CD14-positive monocyte (primary cell): ENCODE measurements at places on chromosomes 2 and 18. TPM values are rescaled to one million over a fixed set of nuclear protein-coding genes. Genes with fewer than 3 reads are reported as not detected.

ICA1L gene
- polyA plus RNA-seq: 0.55 and 0.57 TPM in 2 replicates

CCDC74B gene
- not detected for polyA plus RNA-seq

HS1BP3 gene
- polyA plus RNA-seq: 45.4 TPM

- H3K27ac ChIP-seq: peak overlapping the region; percentile 87
- H3K27me3 ChIP-seq: no peaks in the 10 kb centered on the region
- no peak overlapping the region for H3K4me3 ChIP-seq
- peaks cover 39% of the 10 kb centered on the region for H3K4me1 ChIP-seq
- H3K36me3 ChIP-seq: no peaks in the 10 kb centered on the region
Observed at GRCh38 chr2:239464166-239465016, 63.6 kb upstream of the HDAC4 start.

GRCh38 chr2:111638274-111638877, 245.6 kb downstream of the ANAPC1 start:
- no peak for DNase-seq
- no peak overlapping the region for H3K27ac ChIP-seq
- no peaks in the 10 kb centered on the region for H3K27me3 ChIP-seq
- H3K4me1 ChIP-seq: peaks cover 28% of the 10 kb centered on the region
- H3K36me3 ChIP-seq: no peaks in the 10 kb centered on the region

GRCh38 chr2:169464882-169465281, 14.4 kb upstream of the BBS5 start:
- H3K27ac ChIP-seq: no peak overlapping the region
- no peaks in the 10 kb centered on the region for H3K27me3 ChIP-seq
- no peaks in the 10 kb centered on the region for H3K36me3 ChIP-seq
- H3K4me3 ChIP-seq: no peak overlapping the region
- no peak for DNase-seq

DNA sequence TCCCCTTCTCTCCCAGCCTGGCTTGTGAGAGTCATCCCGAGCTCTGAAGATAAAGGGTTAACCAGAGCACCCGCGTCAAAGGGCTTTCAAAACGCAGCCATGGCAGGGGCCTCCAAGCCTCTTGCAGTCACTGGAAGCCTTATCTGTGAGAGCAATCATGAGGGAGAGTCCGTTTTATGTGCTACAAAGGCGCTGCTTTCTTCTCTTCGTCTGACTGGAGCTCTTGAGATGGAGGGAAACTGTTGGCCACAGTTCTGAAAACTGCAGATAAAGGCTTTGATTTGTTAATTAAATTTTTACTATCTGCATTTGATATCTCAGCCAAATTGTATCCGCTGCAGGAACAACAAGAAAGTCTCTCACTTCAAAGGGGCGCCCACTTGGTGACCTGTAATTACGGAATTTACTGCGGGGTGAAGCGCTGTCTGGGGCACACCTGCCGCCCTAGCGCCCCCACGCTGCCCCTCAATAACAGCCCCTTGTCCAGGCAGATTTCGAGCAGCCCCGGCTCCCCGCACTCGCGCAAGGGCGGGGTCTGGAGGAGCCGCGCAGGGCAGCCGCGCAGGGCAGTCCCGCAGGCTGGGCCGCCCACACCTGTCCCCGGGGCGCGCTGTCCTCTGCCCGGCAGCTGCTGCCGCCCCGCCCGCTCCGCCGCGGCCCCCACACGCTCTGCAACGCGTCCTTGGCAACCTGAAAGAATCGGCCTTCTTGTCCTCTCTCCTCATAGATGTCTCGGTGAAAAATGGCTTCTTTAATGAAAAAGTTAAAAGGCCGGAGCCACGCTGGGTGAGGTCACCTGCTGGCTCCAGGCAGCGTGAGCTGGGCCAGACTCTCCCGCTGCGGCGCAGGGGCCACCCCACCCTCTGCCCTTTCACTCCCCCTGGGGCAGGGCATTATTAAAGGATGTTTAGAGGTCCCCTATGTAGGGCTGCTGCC, 217.9 kb downstream of the VAPA start:
- no peak overlapping the region for H3K27ac ChIP-seq
- no peak overlapping the region for H3K4me3 ChIP-seq
- no peaks in the 10 kb centered on the region for H3K27me3 ChIP-seq
- DNase-seq: no peak

GRCh38 chr2:231935207-231935524, 9.0 kb upstream of the NPPC start:
- H3K27ac ChIP-seq: no peak overlapping the region
- H3K36me3 ChIP-seq: no peaks in the 10 kb centered on the region
- H3K27me3 ChIP-seq: peaks cover 2% of the 10 kb centered on the region
- H3K4me3 ChIP-seq: no peak overlapping the region
- DNase-seq: no peak

DNA sequence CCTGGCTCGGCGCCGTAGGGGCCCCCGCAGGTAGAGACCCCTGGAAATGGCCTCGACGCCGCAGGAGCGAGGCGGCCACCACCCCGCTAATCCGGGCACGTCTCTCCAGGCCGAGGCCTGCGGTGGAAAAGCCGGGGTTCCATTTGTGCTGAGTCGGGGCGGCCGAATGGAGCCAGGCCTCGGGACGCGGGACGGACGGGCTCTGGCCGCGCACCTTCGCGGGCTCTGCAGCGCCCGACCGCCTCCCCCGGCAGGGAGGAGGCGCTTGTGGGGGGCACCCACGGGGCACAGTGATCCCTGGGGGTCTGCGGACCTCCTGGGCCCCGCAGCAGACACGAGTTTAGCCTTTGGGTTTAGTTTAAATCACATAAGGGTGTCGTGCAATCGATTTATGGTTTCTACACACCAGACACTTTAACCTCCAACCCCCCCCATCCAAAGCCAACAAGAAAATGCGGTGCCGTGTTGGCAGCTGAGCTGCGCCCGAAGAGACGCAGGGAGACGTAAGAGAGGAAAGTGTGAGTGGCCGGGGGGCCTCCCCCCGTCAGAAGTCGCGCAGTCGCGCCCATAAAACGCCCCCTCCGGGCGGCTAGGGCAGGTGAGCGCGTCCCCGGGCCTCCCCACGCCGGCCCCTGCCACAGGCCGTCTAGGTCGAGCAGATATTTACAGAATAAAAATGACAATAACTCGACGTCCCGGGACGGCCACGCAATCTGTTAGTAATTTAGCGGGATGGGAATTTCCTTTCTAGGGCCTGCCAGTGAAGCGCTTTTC, 1.0 kb upstream of the NFATC1 start:
- peak overlapping the region; percentile 4 for H3K4me3 ChIP-seq
- H3K27me3 ChIP-seq: peaks cover 45% of the 10 kb centered on the region
- no peak overlapping the region for H3K27ac ChIP-seq
- no peak for DNase-seq
- H3K36me3 ChIP-seq: no peaks in the 10 kb centered on the region

DNA sequence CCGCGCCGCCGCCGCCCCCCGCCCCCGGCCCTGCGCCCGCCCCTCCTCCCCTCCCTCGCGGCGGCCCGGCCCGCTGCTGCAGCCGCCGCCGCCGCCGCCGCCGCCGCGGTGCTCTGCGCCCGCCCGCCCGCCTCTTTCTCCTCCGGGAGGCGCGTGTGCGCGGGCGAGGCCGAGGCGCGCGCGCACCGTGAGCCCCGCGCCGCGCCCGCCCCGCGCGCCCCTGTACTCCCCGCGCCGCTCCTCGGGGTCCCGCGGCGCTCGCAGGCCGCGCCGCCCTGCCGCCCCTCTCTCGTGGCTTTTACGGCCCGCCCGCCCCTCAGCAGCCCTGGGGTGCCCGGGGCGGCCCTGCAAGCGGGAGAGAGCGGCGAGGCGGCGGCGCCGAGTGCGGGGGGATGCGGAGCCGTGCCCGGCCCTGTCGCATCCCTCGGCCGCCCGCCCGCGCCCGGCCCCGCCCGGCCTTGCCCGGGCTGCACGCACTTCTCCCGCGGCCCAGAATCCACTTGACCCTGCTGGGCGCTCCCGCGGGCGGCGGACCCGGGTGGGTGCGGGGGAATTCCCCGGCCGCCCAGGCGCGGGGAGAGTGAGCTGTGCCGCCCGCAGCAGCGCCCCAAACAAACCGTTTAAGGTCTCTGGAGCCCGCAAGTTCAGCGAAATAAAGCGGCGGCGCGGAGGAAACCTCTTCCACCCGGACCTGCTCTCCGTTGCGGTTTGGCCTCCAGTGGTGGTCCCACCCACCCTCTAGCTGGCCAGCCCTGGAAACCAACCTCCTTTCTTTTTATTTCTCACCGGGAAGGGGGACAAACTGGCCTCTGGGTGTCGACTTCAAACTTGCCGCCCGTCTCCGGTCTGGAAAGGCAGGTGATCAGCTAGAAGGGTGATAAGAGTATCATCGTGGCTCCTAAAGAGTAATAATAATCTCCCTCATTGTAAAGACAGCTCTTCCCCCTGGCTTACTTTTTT, 37.4 kb downstream of the AFF3 start:
- peak overlapping the region; percentile 50 for H3K4me3 ChIP-seq
- H3K36me3 ChIP-seq: no peaks in the 10 kb centered on the region
- H3K4me1 ChIP-seq: peaks cover 6% of the 10 kb centered on the region
- H3K27me3 ChIP-seq: peaks cover 9% of the 10 kb centered on the region

- H3K27ac ChIP-seq: no peak overlapping the region
- no peaks in the 10 kb centered on the region for H3K4me1 ChIP-seq
- no peaks in the 10 kb centered on the region for H3K27me3 ChIP-seq
- no peak overlapping the region for H3K4me3 ChIP-seq
- no peaks in the 10 kb centered on the region for H3K36me3 ChIP-seq
- DNase-seq: no peak
Observed at GRCh38 chr2:105636109-105636740, 108.5 kb upstream of the NCK2 start.

DNA sequence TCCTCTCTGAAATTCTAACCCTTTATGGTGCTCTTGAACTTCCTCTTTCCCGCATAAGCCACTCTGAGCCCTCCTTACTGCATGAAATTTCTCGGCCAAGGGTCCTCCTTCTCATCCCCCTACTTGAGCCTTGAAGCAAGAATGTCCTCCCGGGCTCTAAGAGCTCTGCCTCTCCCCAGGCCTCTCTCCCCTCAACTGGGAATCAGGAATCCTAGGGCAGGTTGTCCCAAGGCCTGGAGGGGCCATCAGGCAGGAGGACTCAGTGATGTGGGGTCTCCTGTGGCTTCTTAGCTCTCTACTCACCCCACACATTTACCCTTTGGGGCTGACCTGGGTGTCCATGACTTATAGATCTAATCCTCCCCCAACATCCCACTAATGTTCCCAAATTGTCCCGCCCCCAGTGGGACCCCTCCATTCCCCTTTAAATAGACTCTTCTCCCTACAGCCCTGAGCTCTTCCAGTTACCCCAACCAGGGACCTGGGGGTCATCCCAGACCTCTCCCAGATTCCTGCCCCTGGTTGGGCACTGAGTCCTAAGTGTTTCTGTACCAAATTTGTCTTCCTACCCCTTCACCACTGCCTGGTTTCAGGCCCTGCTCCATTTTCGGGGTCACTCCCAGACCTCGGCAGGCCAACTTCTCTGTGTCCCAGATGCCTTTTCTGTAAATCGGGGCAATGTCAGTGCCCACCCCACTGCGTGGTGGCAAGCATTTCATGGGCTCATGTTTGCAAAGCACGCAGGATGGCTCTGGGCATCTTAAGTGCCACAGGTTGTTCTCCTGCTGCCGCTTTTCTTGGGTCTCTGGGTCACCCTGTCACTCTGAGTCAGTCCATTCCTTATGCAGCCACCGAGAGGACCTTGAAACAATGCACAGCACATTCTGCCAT, 171.2 kb downstream of the ASB1 start:
- H3K27ac ChIP-seq: no peak overlapping the region
- H3K36me3 ChIP-seq: no peaks in the 10 kb centered on the region
- no peak overlapping the region for H3K4me3 ChIP-seq
- no peak for DNase-seq
- H3K4me1 ChIP-seq: no peaks in the 10 kb centered on the region
- no peaks in the 10 kb centered on the region for H3K27me3 ChIP-seq

DNA sequence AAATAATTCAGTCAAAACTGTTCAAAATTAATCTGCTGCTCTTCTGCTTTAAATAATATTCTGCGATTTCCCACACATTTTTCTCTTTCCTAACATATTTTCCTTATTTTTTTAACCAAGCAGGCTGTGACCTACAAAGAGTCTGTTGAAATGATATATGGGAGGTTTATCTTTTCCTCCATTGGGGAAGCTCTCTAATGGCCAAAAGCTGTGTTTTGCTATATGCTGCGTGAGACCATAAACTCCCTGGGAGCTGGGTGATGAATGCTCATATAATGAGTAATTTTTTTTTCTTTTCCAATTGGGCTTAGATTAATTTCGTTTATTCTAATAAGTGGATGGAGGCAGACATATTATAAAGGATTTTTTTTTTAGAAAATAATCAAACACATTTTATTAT, 72.2 kb upstream of the MAP2 start:
- H3K27ac ChIP-seq: no peak overlapping the region
- H3K4me3 ChIP-seq: no peak overlapping the region
- H3K4me1 ChIP-seq: no peaks in the 10 kb centered on the region
- DNase-seq: no peak
- no peaks in the 10 kb centered on the region for H3K36me3 ChIP-seq
- no peaks in the 10 kb centered on the region for H3K27me3 ChIP-seq

DNA sequence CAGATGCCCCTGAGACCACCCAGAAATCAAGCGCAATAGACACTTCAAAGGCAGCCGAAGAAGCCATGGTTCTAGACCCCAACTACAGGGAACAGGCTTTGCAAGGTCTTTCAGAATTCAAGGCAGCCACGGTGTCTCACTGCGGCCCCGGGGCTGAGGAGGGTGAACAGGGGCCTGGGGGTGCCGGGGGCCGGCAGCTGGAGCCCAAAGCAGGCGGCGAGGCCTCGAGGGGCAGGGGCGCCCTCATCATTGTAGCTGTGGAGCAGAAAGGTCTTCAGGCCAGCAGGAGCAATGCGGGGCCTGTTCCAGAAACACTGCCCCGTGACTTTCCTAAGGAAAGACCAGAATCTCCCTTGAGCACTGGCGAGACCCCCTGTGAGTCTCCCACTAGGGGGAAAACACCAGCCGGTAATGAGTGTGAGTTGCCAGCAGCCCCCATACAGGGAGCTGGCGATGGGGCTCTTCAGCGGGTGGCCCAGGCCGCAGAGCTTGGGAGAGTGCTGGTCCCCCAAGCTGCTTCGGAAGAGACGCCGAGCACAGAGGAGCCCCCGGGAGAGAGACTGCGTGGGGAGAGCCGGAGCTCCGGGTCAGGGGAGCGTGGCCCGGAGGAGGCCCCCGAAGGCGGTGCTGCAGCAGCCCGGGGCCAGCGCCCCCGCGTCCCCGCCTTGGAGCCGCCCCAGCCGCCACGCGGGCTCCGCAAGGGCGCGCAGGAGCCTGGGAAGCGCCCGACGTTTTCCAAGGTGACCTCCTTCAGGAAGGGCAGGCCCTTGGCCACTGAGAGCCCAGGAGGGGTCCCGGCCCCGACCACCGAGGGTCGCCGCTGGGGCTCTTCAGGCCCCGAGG, 79.1 kb downstream of the ARHGEF4 start:
- no peaks in the 10 kb centered on the region for H3K27me3 ChIP-seq
- H3K27ac ChIP-seq: no peak overlapping the region
- no peaks in the 10 kb centered on the region for H3K4me1 ChIP-seq
- no peaks in the 10 kb centered on the region for H3K36me3 ChIP-seq

DNA sequence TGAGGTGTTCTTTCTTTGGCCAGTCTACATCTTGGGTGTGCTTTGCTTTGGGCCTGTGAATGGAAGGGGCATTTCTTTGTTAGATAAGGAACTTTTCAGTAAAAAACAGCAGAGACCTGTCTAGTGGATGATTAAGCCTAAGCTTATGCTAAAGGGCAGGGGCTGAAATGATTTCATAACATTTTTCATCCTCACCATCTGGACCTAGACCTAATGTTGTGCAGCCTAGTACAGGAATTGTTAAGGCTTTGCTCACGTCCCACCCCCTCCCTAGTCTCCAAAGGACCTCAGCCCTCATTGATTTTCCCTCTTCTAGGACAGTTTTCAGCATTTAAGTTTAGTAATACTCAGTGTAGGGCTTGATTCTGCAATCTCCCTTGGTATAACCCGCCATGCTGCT, 111.8 kb downstream of the PRKCE start:
- H3K27ac ChIP-seq: no peak overlapping the region
- H3K27me3 ChIP-seq: no peaks in the 10 kb centered on the region
- H3K4me3 ChIP-seq: no peak overlapping the region
- DNase-seq: no peak
- no peaks in the 10 kb centered on the region for H3K36me3 ChIP-seq
